ENCODE measurements at places on chromosomes 1 and 21.

GRCh38 chr1:87305762-87306161, 22.9 kb upstream of the LMO4 start:
- no peak for DNase-seq

DNA sequence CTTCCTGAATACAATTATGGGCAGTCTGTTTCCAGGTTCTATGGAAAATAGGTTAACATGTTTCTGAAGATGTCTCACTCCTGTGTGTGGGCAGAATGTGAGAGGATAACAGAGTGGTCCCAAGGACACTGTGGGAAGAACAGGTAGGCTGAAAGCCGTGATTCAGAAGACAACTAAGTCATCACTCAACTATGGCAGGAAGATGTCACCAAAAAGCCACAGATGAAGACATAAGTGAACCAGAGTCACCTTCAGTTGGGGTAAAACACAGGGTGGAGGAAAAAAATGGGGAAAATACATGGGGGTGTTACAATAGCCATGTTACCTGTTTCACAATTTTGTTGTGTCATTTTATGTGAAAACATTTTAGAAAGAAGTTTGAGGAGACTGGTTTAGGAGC, 75.1 kb downstream of the UCHL5 start:
- DNase-seq = no peak

DNA sequence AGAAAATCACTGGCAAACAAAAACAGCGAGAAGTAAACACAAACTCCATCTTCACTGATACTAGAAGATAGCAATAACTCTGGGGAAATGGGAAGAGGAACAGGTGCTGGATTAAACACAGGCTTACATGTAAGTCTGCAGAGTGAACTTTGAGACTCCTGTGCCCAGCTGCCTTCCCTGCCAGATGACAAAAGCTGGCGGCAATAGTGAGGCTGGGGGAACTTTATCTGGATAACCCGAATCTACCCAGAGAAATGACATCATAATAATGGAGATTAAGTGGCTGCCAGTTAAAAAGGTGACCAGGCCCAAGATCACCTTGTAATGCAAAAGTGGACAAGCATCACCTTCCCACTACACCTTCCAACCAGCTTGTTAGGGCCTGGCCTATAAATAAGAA, 184.5 kb downstream of the CHRM3 start:
- DNase-seq = no peak

- DNase-seq = no peak
Observed at GRCh38 chr1:115329965-115330364, 8.1 kb downstream of the NGF start.

- no peak for DNase-seq
Observed at GRCh38 chr1:204894606-204895005, 23.9 kb downstream of the NFASC start.

- DNase-seq = no peak
Observed at GRCh38 chr1:51491166-51491981, 27.7 kb downstream of the EPS15 start.

DNA sequence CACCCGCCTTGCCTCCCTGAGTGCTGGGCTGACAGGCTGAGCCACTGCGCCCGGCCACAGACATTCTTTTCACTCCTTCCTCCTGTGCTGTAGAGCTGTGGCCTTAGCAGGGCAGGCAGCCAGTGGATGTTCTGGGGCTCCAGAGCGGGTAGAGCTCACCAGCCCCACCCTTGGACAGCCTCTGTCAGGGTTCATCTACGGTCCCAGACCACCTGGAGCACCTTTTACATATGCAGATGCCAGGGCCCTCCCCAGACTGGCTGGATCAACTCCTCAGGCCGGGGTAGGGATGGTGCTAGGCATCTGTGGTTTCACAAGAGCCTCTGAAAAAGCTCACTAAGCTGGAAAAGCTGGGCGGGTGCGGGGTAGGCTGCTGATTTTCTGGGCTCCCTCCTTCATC, 4.6 kb downstream of the ATP13A2 start:
- DNase-seq = no peak

GRCh38 chr1:234111458-234112142, 207.1 kb downstream of the SLC35F3 start:
- DNase-seq = no peak

- no peak for DNase-seq
Observed at GRCh38 chr1:30966690-30967369, 58.3 kb upstream of the SDC3 start.

- no peak for DNase-seq
Observed at GRCh38 chr1:102834688-102835320, 273.5 kb downstream of the COL11A1 start.

DNA sequence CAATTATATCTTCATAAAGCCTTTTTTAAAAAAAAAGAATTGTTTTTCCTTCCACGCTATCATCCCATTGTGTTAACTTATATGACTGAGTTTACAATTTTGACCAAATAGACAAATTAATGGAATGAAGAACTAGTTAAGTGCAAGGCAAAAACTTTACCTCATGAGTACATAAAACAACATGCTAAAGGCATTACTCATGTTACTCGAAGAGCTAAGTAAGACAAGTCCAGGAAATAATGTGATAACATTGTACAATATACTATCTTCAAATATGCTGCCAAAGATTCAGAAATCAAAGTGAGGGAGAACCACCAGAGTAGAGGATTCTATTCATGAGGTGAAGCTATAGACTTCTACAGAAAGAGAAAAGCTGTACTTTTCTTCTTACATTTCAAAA, 24.2 kb upstream of the DYNLT5 start:
- no peak for DNase-seq

GRCh38 chr1:180966744-180967536, 54.2 kb downstream of the KIAA1614 start:
- no peak for DNase-seq

All from activated CD4-positive, alpha-beta T cell treated with anti-CD3 and anti-CD28 coated beads, Interleukin-2, amount 10 ng/mL, durations not matched to agents 7 days and 5 days (primary cell).